ENCODE measurements at places on chromosomes 2 and 18.

DNA sequence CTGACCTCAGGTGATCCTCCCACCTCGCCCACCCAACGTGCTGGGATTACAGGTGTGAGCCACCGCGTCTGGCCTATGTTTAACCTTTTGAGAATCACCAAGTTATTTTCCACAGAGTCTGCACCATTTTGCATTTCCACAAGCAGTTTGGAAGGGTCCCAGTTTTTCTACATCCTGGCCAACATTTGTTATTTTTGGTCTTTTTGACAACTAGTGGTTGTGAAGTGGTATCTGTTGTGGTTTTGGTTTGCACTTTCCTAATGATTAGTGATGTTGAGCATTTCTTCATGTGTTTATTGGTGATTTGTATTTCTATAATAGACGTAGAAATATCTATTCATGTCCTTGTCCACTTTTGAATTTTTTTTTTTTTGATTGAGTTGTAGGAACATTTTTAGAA is 67.9 kb downstream of the BIRC6 start:
- DNase-seq = no peak

DNA sequence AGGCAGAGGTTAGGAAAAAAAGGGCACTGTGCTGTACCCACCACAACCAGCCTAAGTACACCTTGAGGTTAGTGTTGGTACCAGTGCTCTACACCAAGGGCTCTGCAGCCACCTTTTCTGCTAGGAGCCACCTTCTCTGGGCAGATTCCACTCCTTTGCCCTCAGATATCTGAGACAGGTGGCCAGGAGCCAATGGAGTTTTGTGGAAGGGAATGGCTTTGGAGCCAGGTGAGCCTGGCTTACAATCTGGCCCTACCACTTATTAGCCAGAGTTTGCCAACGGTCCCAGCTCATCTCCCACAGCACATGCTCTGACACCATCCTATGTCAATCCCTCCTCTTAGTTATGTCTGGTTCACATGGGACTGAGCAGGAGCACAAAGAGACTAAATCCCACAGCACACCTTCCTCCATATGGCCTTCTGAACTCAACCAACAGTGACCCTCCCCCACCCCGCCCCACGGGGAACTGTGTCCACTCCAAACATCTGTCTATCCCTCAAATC is 77.5 kb downstream of the CLHC1 start:
- DNase-seq = no peak

DNA sequence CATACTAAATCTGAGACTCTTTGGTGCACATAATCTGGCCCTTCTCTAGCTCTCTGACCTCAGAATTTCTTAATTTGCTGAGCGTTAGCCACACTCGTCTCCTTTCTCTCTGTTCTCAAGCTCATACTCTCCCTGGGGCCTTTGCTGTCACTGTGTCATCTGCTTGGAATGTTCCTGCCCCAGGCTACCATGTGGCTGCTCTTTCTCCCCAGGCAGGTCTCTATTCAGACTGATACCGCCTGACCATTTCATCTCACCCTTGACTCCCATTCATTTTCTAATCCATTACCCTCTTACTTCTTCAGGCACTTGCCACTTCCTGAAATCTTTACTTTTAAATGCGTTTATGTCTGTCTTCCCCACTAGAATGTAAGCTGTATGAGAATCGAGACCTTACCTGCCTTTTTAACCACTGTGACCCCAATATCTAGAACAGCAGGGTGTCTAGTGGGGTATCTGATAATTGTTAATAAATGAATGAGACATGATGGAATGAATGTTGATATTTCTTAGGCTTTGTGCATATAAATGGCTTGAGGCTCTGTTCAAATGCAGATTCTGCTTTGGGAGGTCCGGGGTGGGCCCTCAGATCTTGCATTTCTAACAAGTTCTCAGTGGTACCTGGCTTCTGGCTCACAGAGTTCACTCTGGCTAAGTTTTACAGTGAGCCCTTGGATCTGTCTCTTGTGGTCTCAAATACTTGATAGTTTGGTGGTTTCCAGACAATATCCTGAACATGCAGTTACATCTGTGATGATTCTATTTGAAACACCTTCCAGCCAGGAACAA is 89.9 kb upstream of the EPC2 start:
- no peak for DNase-seq

GRCh38 chr2:137846993-137847392 is 117.3 kb upstream of the HNMT start:
- DNase-seq = no peak

- DNase-seq = no peak
These were observed 27.3 kb upstream of the NFU1 start for GRCh38 chr2:69464575-69464974.

- DNase-seq = no peak
These were observed 58.0 kb upstream of the ZNF521 start for GRCh38 chr18:25409971-25410370.

GRCh38 chr18:55233857-55234256 is 274.6 kb upstream of the CCDC68 start:
- DNase-seq = no peak

GRCh38 chr2:24857746-24858145 is 62.3 kb downstream of the ADCY3 start:
- DNase-seq = no peak

DNA sequence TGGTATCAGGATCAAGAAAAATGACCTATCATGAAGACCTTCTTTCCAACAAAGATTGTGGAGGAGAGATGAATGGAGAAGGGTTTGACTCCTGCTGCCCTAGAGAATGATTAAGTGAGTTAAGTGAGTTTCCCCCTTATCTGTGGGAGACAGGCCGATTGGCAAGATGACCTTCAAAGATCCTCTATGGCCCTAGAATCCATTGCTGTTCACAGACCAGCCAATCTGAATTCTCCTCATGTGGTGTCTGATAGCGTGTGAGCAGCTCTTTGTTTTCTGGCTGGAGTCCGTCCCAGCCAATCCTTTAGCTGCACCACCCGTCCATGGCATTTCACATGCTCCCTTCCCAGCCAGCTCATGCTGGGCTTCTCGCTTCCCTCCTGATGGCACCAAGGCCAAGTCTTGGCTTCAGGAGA is 79.4 kb downstream of the MARCHF4 start:
- no peak for DNase-seq

DNA sequence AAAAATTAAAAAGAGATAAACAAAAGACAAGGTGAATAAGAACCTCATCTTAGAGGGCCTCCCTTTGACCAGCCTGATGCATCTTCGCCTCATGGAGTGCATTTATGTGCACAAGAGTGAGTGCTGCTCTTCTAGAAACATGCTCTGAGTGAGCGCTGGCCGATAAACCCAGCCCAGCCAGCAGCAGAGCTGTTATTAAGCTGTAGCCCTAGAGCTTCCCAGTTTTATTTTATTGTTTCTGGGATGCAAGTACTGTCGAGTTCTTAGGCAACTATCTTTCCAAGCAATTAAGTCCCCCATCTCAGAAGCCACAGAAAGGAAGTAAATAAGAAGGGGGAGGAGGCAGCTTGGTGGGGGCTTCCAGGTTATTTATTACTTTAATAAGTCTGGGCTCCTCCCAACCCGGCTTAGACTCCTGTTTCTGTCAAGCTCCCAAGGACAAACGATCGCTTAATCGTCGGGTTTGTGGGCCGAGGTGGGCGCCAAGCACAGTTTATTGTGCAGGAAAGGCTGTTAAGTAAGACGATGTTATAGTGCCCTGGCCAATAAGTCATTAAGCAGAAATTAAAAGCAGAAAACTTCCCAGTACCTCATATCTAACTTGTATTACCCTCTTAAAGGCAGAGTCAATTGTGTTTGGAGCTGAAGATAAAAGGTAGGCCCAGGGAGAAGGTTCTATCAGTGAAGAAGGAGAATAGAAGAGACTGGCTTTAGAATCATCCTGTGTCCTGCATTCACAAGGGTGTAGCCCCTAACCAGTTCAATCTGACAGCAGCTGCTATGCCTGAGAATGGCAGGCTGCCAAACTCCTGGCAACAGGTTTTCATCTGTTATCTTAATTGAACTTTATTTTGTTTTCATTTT is 176.3 kb downstream of the PIK3C3 start:
- no peak for DNase-seq

Measured in CD4-positive, alpha-beta T cell treated with Interleukin-4 for 4 hours (primary cell).